Body of pancreas (tissue), 4 donors: ENCODE measurements at places on chromosomes 6 and 20.

- DNase-seq = no peak
These were observed 58.1 kb upstream of the SNAP91 start for GRCh38 chr6:83767033-83767432.

DNA sequence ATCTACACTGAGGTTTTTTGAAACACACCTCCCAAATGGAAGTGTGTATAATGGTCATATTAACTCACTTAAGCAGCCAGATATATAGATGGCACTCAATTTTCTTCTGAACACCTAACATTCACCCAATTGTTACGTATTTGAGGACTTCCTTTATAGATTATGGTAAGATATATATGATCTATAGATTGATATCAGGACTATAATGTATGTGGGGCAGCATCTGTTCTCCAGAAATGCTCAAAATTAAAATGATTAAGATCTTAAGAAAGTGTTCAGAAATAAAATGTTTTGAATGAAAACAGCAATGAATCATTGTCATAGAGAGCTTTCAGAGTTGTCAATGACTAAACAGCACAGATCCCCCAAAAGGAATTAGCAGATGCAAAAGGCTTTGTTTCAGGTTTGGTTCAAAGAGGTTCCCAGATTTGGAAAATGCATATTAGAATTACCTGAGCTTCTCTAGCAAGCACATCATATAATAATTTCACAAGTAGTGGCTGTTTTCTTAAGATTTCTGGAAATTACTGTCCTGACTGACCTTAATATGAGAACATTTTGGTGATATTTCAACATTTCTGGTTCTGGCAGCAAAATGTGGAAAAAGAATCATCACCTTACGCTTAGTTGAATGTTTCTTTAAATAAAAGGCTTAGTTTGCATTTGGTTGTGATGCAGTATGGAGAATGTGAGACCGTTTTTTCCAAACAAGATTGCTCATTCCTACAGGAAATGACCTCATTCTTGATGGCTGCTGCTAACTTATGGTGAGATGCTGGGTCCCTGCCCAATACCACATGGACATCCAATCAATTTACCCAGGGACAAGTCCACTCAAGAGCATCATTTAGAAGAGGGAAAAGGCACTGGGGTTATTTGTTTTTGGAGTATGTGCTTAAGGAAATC lies 31.5 kb downstream of the TRAF3IP2 start:
- no peak for DNase-seq

DNA sequence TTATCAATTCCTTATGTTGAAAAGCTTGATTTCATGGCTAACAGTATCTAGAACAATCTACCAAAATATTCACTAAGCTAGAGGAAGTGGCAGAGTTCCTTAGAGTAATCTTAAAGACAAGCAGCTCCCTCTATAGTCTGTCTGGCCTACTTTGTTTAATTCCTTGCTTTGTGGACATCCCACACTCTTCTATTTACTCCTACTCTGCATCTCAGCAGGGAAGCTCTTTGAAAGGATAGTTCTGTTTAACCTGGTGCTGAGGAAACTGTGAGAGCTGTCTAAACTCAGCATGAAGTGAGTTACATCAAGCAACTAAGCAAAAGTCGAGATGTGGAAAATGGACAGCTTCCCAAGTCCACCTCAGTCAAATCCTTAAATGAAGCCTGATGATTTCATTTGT lies 4.3 kb downstream of the REV3L start:
- DNase-seq = no peak

- DNase-seq = no peak
These were observed 173.1 kb downstream of the WDR27 start for GRCh38 chr6:169528755-169529154.

DNA sequence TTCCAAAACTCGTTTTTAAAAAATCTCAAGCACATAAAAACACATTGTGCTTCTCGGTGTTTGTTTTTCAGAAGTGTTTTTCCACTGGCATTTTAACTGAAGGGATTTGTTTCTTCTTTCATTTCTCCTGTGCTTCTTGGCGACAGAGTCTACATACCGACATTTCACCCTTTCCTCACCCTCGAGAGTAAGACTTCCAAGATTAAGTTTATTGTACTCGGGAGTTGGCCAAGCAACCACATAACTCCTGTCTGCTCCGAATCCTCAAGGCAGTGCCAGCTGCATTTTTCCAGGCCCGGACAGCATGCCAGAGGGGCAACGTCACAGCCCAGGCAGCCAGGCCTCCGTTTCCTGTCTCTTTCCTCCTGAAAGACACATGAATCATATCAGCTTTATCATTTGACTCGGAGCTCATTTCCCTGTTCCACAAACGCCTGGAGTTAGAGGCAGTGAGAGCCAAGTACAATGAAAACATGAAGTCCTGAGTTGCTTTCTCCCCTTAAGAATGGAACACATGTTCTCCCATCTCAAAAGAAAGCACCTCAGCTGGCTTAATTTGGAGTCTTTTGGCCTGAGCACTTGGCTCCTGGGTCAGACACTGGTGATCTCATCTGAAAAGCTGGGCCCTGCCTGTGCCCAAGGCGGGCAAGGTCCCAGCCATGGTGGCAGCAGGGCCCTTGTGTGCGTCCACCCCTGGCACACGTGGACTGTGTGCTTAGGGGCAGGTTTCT lies 23.2 kb upstream of the FAM50B start:
- DNase-seq = peak; percentile 90

- DNase-seq = no peak
These were observed 260.0 kb downstream of the TMEM242 start for GRCh38 chr6:157063176-157063905.

DNA sequence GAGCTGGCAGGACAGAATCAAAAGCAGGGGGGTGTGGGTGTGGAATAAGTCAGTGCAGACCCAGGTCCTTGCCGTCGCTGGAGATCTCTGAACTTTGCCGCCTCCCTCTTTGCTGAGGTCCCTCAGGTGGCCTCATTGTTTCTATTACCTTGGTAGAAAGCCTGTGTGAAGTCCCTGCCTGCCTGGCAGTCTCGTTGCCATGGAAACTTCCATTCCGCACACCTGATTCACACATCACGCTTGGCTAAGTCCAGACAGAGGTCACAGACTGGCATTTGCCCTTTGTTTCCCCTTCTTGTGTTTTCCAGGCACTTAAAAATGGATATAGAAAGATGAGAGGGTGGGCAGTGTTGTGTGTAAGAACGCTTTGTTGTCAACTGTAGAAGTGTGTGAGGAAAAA lies 260.6 kb downstream of the PRL start:
- DNase-seq = peak; percentile 76

- no peak for DNase-seq
These were observed 27.5 kb downstream of the PLEKHG1 start for GRCh38 chr6:150627154-150627553.

GRCh38 chr6:41538556-41539182 lies 7.5 kb upstream of the FOXP4 start:
- no peak for DNase-seq

GRCh38 chr6:129590408-129591022 lies 119.5 kb downstream of the ARHGAP18 start:
- DNase-seq = no peak

DNA sequence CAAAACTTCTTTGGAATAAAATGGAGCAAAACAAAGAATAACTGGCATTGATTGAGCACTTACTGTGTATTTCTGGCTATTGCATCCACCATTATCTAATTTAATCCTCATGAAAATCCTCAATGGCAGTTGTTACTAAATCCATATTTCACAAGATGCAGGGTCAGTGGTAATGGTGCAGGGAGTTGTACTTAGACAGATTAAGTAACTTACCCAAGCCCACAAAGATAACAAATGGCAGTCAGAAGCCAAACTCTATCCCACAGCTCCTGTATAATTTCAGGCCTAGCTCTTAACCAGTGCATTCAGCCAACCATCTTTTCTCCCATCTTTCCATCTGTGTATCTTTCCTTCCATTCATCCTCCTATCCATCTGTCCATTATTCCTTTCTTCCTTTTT lies 29.3 kb upstream of the SSTR4 start:
- no peak for DNase-seq

DNA sequence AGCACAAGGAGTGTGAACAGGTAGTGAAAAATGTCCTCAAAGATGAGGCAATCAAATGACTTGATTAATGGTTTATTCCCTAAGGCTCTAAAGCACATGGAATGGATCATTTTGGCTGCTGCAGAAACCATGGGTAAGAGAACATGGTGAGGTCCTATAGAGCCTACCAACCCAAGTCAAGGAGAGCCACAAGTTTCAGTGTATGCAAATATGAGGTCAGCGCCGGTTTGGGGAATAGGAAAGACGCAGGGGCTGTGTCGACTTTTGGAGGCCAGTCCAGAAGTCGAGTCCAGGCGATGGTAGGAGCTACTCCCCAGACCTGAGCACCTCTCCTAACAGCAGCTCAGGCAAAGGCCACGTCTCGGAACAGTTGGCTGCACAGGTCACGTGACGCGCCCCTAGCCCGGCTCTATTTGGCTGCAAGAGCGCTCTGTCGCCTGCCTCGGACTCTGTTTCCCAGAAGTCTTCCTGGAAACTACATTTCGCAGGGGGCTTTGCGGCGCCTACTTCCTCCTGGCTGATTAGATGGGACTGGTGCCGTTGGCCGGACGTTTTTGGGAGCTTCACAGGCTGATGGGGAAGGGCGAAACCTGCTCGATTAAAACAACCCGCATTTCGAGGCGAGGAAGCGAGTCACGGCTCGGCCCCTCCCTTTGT lies 74.4 kb upstream of the CHD6 start:
- DNase-seq = peak; percentile 91

GRCh38 chr20:8255945-8256632 lies 124.0 kb downstream of the PLCB1 start:
- DNase-seq = no peak

- DNase-seq = no peak
These were observed 92.3 kb upstream of the ENPP5 start for GRCh38 chr6:46262928-46263706.

DNA sequence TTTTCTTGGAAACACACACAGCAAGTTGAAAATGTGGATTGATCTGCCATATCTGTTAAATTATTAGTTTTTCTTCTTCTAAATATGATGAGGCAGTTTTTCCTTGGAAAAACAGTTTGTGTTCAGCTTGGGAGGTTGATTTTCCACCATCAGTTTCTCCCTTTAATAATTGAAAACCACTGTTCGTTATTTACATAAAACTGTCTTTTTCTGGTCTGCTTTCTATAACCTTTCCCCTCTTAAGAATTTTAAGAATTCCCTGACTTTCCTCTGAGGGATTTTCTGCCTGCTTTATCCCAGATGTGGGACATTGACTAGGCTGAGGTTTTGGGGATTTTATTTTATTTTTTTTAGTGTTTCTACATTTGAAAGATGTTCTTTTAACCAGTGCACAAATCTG lies 27.2 kb downstream of the DSE start:
- no peak for DNase-seq

- no peak for DNase-seq
These were observed 44.3 kb downstream of the TM9SF4 start for GRCh38 chr20:32153771-32154170.

DNA sequence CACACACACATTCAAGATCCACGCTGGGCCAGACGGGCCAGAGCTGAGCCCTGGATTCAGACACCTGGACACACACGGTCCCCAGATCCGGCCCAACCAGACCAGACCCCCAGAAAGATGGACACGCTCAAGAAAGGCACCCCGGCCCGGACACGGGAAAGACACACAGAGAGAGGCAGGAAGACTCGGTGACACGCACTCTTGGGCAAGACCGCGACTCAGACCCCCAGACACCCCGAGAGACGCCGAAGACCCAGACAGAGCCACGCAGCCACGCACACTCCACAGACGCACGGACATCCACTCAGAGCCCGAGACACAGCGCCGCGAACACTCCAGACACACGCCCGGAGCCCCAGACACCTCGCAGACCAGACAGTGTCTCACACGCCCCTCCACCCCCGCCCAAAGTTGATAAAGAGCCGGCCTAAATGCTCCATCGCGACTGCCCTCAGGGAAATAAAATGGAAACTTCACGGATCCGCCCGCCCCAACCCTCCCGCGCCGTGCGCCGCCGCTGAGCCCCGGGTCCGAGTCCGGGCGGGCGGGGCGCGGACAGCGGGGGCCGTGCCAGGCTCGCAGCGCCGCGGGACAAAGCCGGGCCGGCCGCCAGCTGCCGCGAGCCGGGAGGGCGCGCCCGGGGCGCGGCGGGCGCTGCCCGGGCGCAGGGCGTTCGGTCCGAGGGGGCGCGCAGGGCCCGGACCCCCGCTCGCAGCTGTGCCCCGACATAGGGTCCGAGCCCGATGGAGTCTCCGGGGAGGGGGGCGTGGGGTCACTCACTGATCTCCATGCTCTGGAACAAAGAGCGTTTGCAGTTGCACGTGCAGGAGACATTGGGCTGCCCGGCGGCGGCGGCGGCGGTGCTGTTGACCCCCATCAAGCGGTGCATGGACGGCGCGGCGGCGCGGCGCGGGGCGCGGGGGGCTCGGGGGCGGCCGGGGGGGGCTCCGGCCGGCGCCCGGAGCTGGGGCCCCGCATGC lies 831 bp downstream of the PMEPA1 start:
- no peak for DNase-seq
